T-helper 2 cell treated with Interferon-gamma antibody and Interleukin-4, amounts not matched to agents 100 ng/mL and 5 ng/mL, for 36 hours (primary cell): ENCODE measurements at places on chromosomes 1 and 21. TPM values are rescaled to one million over a fixed set of nuclear protein-coding genes. Genes with fewer than 3 reads are reported as not detected.

PYHIN1 gene
- total RNA-seq, result 31.2 and 32.8 TPM in 2 replicates

SHISAL2A gene
- total RNA-seq, result 6.1 and 8.4 TPM in 2 replicates

TSPEAR gene
- not detected in 2 replicates for total RNA-seq

PTGS2 gene
- total RNA-seq, result 1.2 and 1.3 TPM in 2 replicates

LIPI gene
- total RNA-seq, result not detected in 2 replicates
